Cortex of kidney (tissue), 1 donor: ENCODE measurements at places on chromosomes 11 and 22.

GRCh38 chr11:86149792-86150191, 80.9 kb upstream of the PICALM start:
- no peak for DNase-seq

DNA sequence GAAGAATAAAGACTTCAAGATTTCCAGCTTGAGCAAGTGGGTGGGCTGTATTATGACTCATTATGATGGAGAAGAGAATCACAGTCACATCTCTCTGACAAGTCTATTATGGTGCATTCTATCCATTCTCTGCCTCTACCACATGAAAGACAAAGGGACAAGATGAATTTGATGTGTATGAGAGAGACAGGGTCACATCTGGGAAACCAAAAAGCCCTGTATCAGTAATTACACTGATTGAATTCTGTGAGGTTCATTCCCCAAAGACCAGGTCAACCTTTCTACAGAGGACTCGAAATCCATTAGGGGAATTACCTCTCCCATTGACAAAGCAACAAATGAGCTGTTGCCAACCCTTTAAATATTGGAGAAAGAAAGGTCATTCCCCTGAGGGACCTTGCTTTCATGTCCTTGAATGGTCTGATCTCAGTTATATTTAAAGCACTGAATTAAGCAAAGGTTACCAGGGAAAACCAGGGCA, 109.6 kb downstream of the USP35 start:
- no peak for DNase-seq

- DNase-seq: no peak
These were observed 33.0 kb downstream of the CCDC34 start for GRCh38 chr11:27329867-27330632.

DNA sequence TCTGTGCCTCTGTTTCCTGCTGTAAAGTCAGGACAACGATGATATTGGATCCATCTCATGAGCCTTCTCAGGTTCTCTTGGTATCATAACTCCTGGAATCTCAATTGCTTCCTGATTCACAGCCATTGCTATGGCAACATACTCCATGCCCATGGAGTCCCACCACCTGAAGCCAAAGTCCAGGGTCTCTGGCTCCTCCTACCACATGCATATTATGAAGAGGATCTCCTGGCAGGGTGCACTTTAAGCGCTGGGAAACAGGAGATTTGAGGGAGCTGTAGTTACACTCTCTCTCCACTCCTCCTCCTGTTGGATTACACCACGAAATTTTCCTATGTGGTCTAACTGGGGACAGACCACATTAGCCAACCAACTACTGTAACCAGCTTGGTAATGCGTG, 130.9 kb upstream of the SEZ6L start:
- no peak for DNase-seq

DNA sequence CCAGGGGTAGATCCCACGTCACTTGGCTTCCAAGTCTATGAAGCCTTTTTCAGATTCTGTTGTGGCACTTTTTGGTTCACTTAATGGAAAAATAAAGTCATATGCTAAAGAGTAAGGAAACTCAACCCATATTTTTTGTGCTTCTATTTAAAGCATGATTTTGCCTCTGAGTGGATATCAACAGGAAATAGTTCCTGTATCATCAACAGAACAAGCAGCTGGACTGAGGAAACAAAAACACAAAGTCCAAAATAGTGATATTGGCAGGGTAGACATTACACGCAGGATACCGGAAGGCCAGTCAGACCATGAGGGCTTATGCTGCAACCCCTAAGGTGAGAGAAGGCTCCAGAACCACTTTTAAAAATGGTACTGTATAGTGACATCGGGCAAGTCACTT, 248.3 kb upstream of the ANO5 start:
- no peak for DNase-seq

- no peak for DNase-seq
These were observed 80.4 kb upstream of the PRR5 start for GRCh38 chr22:44621401-44622146.

DNA sequence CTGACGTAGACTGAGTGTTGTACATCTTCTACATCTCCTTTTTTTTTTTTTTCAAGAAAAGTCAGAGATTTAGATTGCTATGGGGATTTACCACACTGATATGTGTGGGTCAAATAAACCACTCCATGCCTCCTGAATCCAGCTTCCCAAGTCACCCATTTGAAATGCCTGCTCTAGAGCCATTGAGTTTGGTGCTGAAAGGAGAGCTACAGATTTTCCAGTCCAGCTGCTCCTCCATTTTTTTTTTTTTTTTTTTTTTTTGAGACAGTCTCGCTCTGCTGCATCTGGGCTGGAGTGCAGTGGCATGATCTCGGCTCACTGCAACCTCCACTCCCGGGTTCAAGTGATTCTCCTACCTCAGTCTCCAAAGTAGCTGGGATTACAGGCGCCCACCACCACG, 115.2 kb upstream of the TIMP3 start:
- DNase-seq: no peak

- DNase-seq: no peak
These were observed 70.0 kb downstream of the NAT10 start for GRCh38 chr11:34175284-34176019.

GRCh38 chr11:114319716-114320328, 23.6 kb downstream of the NNMT start:
- no peak for DNase-seq

- DNase-seq: no peak
These were observed 139.6 kb upstream of the MPPED2 start for GRCh38 chr11:30725645-30726195.

DNA sequence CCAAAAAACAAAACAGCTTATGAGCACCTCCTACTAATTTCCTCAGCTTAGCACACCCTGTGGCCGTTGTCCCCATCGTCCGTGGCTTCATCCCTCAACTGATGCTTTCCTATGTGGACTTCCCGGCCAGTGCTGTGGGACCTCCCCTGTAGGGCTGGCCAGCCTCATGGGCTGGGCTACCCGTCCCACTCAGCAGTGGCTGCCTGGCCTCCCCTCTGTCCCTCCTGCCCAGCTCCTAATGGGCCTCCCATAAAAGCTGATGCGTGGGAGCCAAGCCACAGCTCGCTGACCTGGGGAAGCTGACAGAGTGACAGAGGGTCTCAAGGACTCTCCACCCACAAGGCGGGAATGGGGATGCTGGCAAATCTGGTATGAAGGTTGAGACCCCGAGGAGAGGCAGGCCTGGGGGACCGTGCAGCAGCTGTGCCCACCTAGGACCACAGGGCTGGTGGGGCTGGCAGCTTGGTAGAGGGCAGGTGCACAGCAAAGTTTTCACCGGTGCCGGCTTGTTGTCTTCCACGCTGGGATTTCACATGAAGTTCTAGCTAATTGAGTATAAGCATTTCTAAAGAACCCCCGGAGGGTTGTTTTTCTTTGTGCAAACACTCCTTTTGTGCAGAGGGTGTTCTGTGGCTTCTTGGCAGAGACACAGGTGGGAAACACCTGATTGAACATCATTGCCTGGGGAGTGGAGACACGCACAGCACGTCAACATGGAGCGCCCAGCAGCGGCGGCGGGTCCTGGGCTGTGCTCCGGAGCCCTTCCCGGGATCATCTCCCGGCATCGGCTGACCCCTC, 23.2 kb downstream of the TBX1 start:
- DNase-seq: no peak

GRCh38 chr11:122107566-122107965, 8.4 kb downstream of the BLID start:
- no peak for DNase-seq

DNA sequence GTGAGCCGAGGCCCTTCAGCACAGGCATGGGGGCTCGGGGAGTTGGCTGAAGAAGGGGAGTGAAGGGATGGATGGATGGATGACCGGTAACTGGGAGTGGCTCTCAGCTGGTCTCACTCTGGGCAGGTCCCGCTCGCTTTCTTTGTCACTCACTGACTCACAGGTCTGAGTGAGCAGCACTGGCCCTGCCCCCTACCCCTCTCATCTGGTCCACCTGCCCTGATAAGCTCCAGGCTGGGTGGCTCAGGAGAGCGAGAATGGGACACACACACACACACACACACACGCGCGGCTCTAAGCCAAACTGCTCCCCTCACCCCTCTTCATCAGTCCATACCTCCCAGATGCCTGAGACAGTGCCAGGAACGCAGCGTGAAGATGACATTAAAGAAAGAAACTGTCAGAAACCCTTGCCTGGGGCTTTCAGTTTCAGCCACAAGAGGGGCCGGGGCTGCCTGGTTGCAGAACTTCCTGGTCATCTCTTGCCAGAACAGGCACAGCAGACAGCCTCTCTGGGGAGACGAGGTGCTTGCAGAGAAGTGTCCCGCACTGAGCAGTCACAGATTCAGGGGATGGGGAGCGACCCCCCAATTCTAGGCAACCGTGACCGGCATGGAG, 16.5 kb upstream of the SHISAL1 start:
- DNase-seq: no peak

DNA sequence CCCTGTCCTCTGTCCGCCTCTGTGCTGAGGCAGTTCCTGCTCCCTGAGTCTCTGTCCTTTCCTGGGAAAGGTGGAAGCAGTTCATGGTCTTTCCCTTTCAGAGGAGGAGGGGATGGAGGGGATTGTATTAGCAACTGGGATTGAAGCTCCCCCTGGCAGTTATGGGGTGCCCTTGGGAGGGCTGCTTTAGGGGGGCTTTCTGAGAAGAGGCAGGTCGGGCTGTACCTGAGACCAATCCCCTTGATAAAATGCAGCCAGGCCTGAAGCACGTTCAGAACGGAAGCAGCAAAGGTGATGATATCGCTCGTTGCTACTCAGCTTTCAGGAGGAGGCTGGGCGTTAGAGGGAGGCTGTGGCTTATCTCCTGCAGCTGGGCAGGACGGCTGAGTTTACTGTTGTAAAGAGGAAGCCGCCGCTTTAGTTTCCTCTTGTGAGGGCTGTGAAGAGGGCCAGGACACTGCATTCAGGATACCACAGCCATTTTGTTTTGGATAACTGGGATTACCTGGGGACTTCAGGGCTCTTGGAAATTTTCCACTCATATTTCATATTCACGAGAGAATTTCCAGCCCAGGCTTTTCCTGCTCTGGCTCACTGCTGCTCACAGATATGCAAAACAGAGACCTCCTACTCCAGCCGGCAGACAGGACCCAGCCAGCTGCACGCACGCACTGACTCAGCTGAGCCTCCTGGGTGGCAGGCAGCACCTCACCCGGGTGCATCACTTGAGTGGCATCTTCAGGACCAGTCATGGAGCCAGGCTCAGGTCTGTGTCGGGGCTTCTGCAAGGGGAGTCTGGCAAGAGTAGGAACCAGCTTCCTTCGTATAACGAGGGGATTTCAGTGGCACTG, 798 bp downstream of the AMPD3 start:
- DNase-seq: no peak

DNA sequence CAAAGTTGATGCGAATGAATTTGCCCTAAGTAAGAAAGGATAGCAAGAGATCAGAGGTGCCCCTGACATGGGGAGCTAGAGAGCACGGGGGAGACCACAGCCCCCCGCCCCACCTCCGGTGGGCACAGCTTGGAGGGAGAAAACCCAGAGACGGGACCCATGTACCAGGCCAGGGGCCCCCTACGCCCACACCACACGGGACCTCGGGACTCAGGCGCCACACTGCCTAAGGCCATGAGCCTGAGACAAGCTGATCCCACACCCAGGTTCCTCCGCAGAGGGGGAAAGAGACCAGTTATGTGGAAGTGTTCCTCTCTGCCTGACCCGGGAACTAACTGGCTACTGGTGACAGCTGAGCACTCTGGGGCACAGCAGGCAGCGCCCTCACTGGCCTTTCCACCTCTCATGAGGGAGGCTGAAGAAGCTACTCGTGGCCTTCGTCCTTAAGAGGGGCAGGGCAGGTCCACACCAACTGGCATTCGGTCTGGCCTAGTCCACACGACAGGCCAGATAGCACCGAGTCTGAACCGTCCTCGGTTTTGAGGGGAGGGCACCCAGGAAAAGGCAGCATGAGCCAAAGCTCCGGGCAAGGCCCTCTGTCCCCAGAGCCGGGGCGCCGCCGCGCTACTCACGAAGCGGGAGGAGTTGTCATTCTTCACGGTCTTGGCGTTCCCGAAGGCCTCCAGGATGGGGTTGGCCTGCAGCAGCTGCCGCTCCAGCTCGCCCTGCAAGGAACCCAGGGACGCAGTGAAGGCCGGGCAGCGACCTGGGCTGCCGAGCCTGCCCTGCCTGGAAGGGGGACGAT, 65.8 kb downstream of the MYH9 start:
- DNase-seq: no peak

DNA sequence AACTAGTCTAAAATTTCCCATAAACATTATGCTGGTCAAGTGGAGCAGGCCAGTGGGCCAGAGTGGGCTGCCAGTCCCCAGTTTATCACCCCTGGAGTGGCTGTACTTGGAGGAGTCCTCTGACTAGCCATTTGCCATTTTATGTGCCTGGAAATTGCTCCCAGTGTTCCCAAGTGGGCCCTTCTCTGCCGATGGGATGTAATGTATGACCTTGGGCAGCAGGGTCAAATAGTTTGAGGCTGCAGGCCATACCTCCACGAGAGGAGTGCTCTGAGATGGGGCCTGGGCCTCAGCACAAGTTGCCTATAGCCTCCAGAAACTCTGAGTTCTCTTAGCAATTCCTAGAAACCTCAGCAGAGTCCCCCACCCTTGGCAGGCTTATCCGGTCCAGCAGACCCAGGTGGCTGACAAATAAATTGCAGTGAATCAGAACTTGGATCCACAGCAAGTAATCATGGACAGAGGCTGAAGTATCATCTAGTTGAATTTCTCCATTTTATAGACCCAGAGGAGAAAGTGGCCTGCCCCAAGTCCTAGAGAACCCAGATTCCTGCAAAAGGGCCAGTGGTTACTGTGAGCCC, 17.8 kb upstream of the PATZ1 start:
- no peak for DNase-seq

- DNase-seq: no peak
These were observed 104.0 kb downstream of the ARHGAP42 start for GRCh38 chr11:100791103-100791502.

DNA sequence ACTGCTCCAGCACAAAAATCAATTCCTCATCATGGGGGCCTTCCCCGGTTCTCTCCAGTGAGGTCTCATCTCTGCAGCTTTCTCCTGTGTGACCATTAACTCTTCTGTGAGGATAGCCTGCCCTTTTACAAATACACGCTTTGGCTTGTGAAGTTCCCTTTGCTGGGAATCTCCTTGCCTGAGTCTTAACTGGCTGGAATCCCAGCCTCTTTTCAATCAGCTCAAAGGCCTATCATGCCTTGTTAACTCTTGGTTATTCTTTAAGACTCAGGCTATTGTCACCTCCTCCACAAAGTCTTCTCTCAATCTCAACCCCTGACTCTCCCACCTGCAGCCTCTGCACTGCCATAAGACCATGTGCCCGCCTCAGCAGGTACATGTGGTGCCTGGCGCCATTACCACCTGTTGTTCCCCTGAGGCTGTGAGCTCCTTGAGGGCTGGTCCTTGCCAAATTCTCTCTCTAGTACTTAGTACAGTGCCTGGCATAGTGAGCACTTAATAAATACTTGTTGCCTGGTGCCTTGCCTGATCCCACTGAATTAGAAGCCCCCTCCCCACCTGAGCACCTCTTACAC, 128.2 kb downstream of the ST3GAL4 start:
- no peak for DNase-seq
